Erythroblast (primary cell): ENCODE measurements at places on chromosomes 16 and 17.
A peak's percentile ranks its signal among the peaks of the same experiment; 100 is the strongest.

DNA sequence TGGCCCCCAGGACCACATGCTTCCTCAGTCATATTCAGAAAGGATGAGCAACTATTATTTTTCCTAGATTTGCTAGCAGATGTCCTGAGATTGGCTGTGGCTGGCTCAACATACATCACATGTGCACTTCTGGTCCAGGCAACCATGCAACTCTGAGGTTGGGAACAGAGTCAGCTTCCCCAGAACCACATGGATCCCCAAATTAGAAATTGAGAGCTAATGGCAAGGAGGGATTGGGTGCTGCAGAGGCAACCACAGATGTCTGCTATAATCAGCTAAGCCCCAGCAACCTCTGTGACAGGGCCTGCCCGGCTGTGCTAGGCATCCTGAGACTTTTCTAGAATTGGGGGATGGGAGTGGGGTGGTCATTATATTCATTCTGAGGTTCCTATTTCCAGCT, 33.8 kb upstream of the CLEC18A start:
- DNase-seq: no peak

- DNase-seq: peak; percentile 100
These were observed at the start of gene CDK12 for GRCh38 chr17:39461113-39461925. CDK12 (plus strand) TSS chr17:39461486; CDS start chr17:39462072, 586 bp downstream.

GRCh38 chr16:340370-341091, 12.0 kb downstream of the AXIN1 start:
- no peak for DNase-seq

DNA sequence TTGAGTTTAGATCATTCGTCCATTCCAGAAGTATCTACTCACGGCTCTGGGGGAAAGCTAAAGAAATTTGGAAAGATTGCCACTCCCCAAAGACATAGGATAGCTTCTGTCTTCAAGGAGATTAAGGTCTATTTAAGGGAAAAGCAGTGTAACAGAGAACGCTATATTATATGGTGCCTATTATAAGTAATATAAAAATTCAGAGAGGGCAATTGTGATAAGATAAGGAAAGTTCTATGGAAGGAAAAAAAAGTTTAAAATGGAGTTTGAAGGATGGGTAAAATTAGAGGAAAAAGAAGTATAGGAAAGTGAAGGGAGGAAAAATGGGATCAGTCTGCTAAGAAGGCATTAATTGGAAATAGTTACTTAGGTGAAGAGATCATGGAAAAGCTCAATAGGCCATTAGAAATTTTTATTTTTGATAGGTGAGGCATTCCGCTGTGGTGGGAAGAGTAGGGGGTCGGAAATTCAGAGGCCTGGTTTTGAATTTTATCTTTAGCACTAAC, 690 bp upstream of the CDC27 start:
- DNase-seq: no peak

- DNase-seq: no peak
These were observed 67.6 kb upstream of the SREBF1 start for GRCh38 chr17:17904166-17905035.

DNA sequence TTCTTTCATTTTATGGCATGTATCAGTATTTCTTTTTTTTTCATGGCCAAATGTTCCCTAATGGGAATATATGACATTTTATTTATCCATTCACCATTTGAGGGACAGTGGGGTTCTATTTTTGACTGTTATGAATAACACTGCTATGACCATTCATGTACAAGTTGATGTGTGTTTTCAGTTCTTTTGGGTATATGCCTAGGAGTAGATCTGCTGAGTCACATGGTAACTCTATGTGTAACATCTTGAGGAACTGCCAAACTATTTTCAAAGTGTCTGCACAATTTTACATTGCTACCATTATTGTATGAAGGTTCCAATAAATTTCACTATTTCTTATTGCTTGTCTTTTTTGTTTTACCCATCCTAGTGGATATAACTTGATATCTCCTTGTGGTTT, 223.0 kb downstream of the TANC2 start:
- DNase-seq: peak; percentile 3

- DNase-seq: peak; percentile 18
These were observed 22.1 kb downstream of the FCSK start for GRCh38 chr16:70476272-70477020.

- peak; percentile 39 for DNase-seq
These were observed 13.6 kb upstream of the RASD1 start for GRCh38 chr17:17509601-17510425.

DNA sequence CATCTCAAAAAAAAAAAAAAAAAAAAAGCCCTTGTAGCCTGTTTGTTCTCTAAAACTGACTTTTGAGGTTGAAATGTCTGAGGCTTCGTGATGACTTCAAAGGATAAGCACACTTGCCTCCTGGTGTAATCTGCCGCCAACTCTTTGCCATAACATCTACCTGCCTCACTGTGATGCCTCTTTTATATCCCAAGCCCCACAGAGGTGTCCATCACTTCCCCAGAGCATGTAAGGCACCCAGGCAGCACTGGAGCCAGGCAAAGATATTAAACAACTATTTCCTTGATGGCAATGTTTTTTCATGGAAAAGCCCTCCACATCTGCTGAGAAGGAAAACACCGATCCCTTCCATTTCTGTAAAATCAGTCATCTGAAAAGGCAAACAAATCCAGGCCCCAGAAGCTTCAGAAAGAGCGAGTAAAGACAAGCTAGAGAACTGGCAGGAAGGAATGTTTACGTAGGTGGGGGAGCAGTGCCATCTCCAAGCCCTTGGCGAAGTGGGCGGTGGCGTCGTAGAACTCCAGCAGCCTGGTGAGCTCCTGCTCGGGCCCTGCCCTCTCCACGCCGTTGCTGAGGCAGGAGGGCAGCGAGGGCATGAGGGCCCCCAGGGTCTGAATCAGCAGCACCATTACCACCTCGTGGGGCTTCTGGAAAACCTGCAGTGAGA, 28.6 kb downstream of the COG7 start:
- DNase-seq: no peak

DNA sequence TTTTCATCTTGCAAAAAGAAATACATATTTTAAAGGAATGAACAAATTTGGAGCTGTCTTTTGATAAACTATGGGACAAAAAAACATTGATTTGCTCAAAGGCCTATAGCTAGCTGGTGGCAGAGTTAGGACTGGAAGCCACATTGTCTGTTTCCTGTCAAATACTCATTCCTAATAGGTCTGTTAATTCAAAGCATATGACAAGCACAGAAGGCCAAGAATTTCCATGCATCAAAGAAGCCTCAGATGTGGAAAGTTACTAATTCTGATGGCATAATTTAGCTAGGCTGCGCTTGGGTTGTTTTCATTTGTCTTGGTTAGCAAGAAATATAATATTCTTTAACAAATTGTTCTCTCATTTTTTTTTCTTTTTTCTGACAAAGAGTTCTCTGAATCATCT, 98.0 kb downstream of the CDK5R1 start:
- no peak for DNase-seq
